Common myeloid progenitor, CD34-positive (primary cell): ENCODE measurements at places on chromosomes 1 and 21.

- H3K4me3 ChIP-seq = peak overlapping the region; percentile 89
- H3K4me1 ChIP-seq = peaks cover 10% of the 10 kb centered on the region
- DNase-seq = no peak
- no peaks in the 10 kb centered on the region for H3K27me3 ChIP-seq
Observed at GRCh38 chr1:164559342-164560051, 513 bp downstream of the PBX1 start.

DNA sequence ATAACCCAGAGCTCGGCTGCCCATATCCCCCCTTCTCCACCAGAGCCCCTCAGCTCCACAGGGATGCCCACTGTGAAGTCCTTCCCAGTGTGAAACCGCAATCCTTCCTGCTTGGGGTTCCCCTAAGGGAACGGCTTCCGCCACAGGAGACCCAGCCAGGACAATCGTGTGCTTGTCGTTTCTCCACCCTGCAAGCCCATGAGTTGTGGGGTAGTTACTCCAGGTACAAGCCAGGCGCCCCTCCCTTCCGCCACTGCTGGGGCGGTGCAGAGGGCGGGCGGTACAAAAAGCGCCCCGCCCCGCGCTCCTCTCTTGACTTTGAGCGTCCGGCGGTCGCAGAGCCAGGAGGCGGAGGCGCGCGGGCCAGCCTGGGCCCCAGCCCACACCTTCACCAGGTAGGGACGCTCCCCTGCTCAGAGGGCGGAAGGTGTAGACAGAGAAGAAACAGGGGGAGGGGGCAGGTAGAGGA is at the start of gene TINAGL1:
TINAGL1 (plus strand) TSS at position 315 of the 469 bp plus-strand sequence. CDS start 634 bp downstream, outside the sequence.
- H3K4me1 ChIP-seq = peaks cover 19% of the 10 kb centered on the region
- H3K36me3 ChIP-seq = no peaks in the 10 kb centered on the region
- no peak within 1 kb of the TSS for H3K27ac ChIP-seq
- peak; percentile 37 for DNase-seq
- H3K4me3 ChIP-seq = peak within 1 kb of the TSS; percentile 63
- no peaks in the 10 kb centered on the region for H3K27me3 ChIP-seq

GRCh38 chr1:173049322-173049633 is 1.5 kb downstream of the TNFSF18 start:
- DNase-seq = no peak
- no peak overlapping the region for H3K4me3 ChIP-seq
- no peaks in the 10 kb centered on the region for H3K36me3 ChIP-seq
- H3K27ac ChIP-seq = no peak overlapping the region

GRCh38 chr1:110612060-110612745 is 6.0 kb upstream of the KCNA2 start:
- H3K4me3 ChIP-seq = no peak overlapping the region
- H3K27ac ChIP-seq = no peak overlapping the region
- peaks cover 8% of the 10 kb centered on the region for H3K27me3 ChIP-seq
- no peaks in the 10 kb centered on the region for H3K36me3 ChIP-seq
- no peak for DNase-seq

DNA sequence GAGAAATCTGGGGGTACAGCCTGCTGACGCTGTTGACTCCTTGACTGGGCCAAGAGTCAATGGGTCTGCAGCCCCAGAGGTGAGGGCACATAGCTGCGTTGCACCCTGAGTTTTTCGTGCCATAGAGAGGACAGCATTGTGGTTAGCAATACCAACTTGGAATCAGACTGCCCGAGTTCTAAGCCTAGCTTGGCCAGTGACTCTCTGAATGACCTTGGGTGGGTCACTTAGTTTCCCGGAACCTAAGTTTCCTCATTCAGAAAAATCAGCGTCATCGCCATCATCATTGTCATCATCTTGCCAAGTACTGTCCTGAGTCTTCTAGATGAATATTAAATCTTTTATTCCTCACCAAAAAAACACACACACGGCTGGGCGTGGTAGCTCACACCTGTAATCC is 151.2 kb upstream of the TMEM51 start:
- H3K4me1 ChIP-seq = no peaks in the 10 kb centered on the region
- H3K27ac ChIP-seq = no peak overlapping the region
- no peaks in the 10 kb centered on the region for H3K36me3 ChIP-seq
- H3K4me3 ChIP-seq = no peak overlapping the region

GRCh38 chr1:222712253-222713090 is at the start of the genes AIDA and BROX:
TSS of gene AIDA (minus strand) at chr1:222712491. CDS start at chr1:222712317, 174 bp downstream.
TSS of gene BROX (plus strand) at chr1:222712564. CDS start at chr1:222715700, 3,136 bp downstream.
- peak; percentile 91 for DNase-seq
- H3K36me3 ChIP-seq = peaks cover 12% of the 10 kb centered on the region
- peaks cover 6% of the 10 kb centered on the region for H3K4me1 ChIP-seq
- peak within 1 kb of the TSS; percentile 99 for H3K27ac ChIP-seq

- no peaks in the 10 kb centered on the region for H3K4me1 ChIP-seq
- H3K27ac ChIP-seq = no peak overlapping the region
- peak; percentile 34 for DNase-seq
- H3K4me3 ChIP-seq = no peak overlapping the region
- peaks cover 2% of the 10 kb centered on the region for H3K36me3 ChIP-seq
- no peaks in the 10 kb centered on the region for H3K27me3 ChIP-seq
Observed at GRCh38 chr1:243409284-243409683, 153.4 kb downstream of the SDCCAG8 start.

GRCh38 chr1:154865442-154866256 is 4.4 kb downstream of the KCNN3 start:
- DNase-seq = no peak
- no peaks in the 10 kb centered on the region for H3K36me3 ChIP-seq
- H3K4me1 ChIP-seq = peaks cover 29% of the 10 kb centered on the region
- H3K27ac ChIP-seq = no peak overlapping the region
- no peak overlapping the region for H3K4me3 ChIP-seq

GRCh38 chr1:94597701-94598100 is 56.1 kb upstream of the F3 start:
- H3K4me1 ChIP-seq = peaks cover 14% of the 10 kb centered on the region
- no peaks in the 10 kb centered on the region for H3K36me3 ChIP-seq
- DNase-seq = no peak
- peaks cover 8% of the 10 kb centered on the region for H3K27me3 ChIP-seq
- H3K27ac ChIP-seq = no peak overlapping the region
- H3K4me3 ChIP-seq = no peak overlapping the region

GRCh38 chr21:28229814-28230213 is 762.9 kb downstream of the LTN1 start:
- H3K36me3 ChIP-seq = no peaks in the 10 kb centered on the region
- no peak overlapping the region for H3K4me3 ChIP-seq
- peak; percentile 48 for DNase-seq
- H3K4me1 ChIP-seq = peaks cover 7% of the 10 kb centered on the region
- H3K27me3 ChIP-seq = no peaks in the 10 kb centered on the region
- H3K27ac ChIP-seq = no peak overlapping the region

DNA sequence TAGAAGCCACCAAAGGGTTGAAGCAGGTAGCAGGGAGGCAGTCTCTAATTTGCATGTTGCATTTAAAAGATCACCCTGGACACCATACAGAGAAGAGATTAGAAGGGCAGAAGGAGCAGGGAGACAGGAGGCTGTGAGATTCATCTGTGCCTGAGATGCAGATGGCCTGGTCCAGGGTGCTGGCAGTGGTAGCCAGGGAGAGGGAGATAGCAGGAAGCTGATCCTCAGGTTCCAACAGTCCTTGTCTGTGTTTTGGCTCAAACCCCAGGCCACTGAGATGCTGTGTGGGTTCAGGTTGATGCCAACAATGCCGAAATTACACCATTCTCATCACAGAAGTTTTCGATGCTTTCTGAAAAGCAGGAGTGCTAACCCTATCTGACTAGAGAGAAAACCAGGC is 113.7 kb downstream of the KAZN start:
- H3K27ac ChIP-seq = no peak overlapping the region
- no peaks in the 10 kb centered on the region for H3K36me3 ChIP-seq
- DNase-seq = no peak
- no peaks in the 10 kb centered on the region for H3K27me3 ChIP-seq

DNA sequence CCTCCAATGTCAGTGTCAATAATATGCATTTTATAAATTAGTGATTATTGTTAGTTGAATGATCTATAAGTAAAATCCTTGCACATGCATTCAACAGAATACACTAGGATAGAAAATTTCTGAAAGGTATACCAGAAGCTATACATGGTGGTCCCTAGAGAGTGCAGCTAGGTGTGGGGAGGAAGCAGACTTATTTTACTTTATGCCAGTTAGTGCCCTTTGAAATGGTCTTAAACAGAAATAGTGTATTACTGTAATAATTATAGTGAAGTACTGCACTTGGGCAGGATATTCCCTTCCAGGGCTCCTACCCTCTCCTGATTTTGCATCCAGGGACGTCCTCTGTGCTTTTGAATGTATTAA is 23.2 kb upstream of the WDR26 start:
- H3K4me1 ChIP-seq = peaks cover 11% of the 10 kb centered on the region
- no peaks in the 10 kb centered on the region for H3K27me3 ChIP-seq
- H3K27ac ChIP-seq = no peak overlapping the region
- DNase-seq = no peak
- no peaks in the 10 kb centered on the region for H3K36me3 ChIP-seq
- H3K4me3 ChIP-seq = no peak overlapping the region

- H3K36me3 ChIP-seq = no peaks in the 10 kb centered on the region
- no peaks in the 10 kb centered on the region for H3K27me3 ChIP-seq
- H3K4me1 ChIP-seq = peaks cover 7% of the 10 kb centered on the region
- H3K4me3 ChIP-seq = no peak overlapping the region
- no peak overlapping the region for H3K27ac ChIP-seq
- peak; percentile 79 for DNase-seq
Observed at GRCh38 chr21:35933466-35933865, 126.9 kb downstream of the SETD4 start.

- no peak overlapping the region for H3K27ac ChIP-seq
- no peaks in the 10 kb centered on the region for H3K36me3 ChIP-seq
- H3K4me3 ChIP-seq = no peak overlapping the region
- H3K27me3 ChIP-seq = no peaks in the 10 kb centered on the region
Observed at GRCh38 chr21:44923480-44924084, 2.9 kb upstream of the ITGB2 start.

DNA sequence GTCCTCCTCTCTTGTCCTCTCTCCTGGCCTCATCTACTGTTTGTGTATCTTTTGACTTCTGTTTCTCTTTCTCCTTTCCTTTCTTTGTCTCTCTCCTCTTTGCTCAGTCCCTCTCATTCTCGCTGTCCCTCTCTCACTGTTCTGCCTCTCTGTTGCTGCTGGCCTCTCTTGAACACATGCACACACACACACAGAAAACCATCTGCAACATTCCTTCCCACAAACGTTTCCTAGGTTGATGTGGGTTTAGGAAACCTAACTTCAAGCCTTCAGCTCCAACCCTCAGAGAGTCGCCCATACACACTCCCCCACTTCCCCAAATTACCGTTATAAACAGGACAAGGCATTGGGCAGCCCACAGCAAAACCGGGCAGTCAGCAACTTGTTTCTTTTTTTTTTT is 10.9 kb upstream of the SSBP3 start:
- peaks cover 48% of the 10 kb centered on the region for H3K4me1 ChIP-seq
- no peak overlapping the region for H3K4me3 ChIP-seq

DNA sequence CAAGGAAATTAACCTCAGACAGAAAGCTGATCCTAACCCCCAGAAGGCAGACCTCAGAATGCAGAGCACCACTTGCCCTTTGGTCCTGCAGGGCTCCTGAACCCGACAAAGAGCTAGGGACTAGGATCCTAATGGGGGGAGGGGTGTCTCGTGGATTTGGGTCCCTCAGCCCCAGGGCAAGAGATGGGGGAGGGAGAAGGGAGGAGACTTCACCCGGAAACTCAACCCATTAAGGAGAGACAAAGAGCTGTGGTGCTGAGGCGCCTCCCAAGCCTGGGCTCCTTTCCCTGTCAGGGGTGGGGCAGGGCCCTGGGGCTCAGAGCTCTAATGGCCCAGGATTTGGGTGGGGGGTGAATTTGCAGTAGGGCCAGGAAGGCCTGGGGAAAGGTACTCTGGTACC is 2.9 kb downstream of the NECTIN4 start:
- no peak overlapping the region for H3K27ac ChIP-seq
- H3K27me3 ChIP-seq = no peaks in the 10 kb centered on the region
- no peaks in the 10 kb centered on the region for H3K4me1 ChIP-seq
- DNase-seq = no peak
- no peaks in the 10 kb centered on the region for H3K36me3 ChIP-seq

DNA sequence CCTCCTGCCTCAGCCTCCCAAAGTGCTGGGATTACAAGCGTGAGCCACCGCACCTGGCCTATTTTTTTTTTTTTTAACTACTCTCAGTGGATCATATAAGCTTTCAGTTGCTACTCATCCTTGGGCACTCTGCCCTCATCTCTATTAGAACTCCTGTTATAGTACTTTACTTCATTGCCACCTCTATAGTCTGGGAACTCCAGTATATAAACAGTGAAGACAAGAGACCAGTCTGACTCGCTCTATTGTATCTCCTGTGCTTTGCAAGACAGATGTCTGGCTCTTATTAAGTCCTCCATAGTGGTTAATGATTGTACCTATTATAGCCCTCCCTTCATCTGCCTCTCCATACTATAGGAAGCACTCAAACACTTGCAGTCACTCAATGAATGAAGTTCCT is 15.1 kb downstream of the KHDRBS1 start:
- H3K4me1 ChIP-seq = peaks cover 3% of the 10 kb centered on the region
- no peak overlapping the region for H3K4me3 ChIP-seq
- peaks cover 36% of the 10 kb centered on the region for H3K36me3 ChIP-seq
- no peak overlapping the region for H3K27ac ChIP-seq

DNA sequence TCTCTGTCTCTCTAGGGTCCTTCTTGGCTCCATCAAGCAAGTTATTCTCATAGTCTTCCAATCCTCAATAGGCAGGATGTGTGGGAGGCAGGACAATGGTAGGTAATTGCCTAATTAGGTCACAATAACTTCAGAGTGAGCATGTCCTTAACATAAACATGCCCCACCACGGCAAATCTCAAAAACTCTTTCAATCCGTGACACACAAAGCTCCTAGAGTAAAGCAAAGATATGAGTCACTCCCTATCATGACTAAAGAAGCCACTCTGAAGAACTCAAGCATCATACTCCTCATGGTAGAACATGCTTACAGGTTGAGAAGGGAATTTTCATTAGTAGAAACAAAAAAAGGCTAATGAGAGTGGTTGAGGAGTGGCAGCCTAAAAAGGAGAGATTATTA is 4.9 kb downstream of the HAO2 start:
- DNase-seq = no peak
- H3K4me3 ChIP-seq = no peak overlapping the region
- H3K27ac ChIP-seq = no peak overlapping the region

DNA sequence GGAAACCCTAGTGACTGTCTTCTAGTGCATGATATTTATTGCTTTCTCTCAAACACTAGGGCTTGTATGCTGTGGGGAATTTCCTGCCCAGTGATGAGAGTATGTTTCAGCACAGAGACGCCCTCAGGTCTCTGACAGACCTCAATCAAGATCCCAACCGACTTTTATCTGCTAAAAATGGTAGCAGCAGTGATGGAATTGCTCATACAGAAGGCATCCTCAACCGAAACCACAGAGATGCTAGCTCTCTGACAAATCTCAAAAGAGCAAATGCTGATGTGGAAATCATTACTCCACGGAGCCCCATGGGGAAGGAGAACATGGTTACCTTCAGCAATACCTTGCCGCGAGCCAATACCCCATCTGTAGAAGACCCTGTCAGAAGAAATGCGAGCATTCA is 41.3 kb downstream of the PLPPR4 start:
- H3K27ac ChIP-seq = no peak overlapping the region
- no peaks in the 10 kb centered on the region for H3K4me1 ChIP-seq
- no peaks in the 10 kb centered on the region for H3K27me3 ChIP-seq
- no peak for DNase-seq
- no peaks in the 10 kb centered on the region for H3K36me3 ChIP-seq
